ENCODE measurements at places on chromosomes 12 and 14.

DNA sequence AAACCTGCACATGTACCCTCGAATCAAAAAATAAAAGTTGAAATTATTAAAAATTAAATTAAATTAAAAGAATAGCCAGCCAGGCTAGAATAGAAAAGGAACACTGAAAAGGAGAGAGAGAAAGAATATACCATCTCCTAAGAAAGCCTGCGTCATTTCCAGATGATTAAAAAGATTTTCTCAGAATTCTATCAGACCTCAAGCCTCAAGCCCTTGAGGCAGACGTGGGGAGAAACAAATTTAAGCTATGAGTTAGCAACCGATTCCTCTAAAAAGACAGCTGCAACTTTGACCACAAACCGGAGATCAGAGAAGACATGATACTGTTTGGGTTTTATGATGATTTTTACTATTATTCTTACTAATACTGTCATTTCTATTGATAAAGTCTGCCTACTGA is 138.3 kb downstream of the KSR2 start:
- DNase-seq = no peak

- DNase-seq = peak; percentile 95
Observed at GRCh38 chr12:108302403-108303311, 36.5 kb downstream of the CMKLR1 start.

- no peak for DNase-seq
Observed at GRCh38 chr12:7444076-7444475, at the start of gene CD163L1. Gene CD163L1, minus strand, starts transcription at chr12:7444153. Its CDS starts 26 bp downstream, at chr12:7444127.

DNA sequence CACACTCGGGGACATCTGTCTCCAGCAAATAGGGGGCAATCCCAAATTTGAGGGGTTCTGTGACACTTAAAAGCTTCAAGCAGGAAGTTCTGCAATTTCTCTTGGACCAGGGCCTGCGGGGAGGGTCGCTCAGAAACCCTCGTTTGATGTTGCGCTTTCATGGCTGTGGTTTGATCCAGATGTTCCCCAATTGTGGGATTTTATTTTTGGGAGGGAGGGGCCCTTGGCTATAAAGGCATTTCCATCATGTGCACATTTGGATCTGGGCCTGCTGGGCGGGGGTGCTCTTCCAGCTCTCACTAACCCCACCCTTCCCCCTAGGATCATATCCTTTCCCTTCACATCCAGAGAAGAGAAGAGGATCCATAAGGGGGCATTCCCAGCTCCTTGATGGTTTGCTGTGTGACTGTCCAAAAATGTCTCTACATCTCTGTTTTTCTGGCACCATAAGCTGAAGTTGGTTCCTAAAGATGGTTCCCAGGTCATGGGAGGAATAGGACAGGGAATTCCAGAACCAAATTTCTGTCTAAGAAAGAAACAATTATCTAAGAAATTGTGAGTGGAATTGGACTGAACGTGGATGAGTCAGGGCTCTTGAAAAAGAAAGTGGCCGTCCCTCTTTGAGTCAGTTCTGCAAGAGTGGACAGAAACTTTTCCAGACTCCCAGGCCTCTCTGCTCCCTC is 47.2 kb downstream of the SMUG1 start:
- no peak for DNase-seq

DNA sequence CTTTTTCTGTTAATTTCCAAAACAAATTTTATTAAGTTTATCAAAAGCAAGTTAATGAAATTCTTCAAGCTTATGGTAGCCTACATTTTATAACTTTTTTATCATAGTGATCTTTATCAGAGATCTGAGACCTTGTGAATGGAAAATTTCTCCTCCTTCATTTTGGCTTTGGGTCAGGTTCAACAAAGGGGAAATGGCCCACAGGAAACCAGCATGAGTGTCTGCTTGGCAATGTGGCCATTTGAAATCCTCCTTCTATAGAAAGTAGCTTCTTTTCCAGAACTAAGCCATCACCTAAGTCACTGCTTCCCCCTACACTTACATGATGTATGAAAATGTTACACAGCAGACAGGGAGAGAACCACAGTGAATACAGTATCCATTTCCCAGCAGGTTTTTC is 1.6 kb downstream of the RHOJ start:
- peak; percentile 62 for DNase-seq

DNA sequence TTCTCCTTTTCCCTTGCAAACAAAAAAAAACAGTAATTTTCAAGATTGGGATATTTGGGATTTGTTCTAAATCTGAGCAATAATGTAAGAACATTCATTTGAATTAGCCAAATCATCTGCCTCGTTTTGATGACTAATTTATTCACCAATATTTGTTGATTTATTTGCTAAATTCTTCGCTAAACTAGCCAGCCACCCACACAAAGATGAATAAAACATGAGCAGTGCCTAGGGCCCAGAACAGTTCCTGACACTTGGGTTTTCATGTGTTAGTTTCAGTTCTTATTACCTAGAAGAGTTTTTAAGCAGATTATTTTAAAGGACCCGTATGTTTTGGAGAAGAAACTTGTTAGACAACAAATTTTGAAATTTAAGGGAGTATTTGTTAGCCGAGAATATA is 1.4 kb downstream of the ETNK1 start:
- peak; percentile 13 for DNase-seq

DNA sequence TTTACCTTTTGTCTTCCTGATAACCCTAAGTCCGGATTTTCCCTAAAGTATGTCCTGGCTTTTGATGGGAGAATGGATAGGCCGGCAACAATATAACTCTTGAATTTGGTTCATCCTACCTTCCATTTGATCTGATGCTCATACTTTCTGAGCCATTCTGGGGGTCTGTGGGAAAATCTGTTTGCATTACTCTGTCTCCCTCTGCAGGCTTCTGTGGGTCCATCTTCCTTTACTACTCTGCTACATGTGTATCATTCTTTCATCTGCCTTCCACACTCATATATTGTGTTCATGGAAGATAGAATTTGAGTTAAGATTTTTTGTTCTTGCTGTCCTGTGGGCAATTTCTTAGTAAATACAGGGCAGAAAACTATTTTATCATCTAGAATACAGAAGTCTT is 101.5 kb downstream of the NAV3 start:
- DNase-seq = no peak

- no peak for DNase-seq
Observed at GRCh38 chr14:52856139-52856538, 64.7 kb upstream of the GNPNAT1 start.

GRCh38 chr14:23487216-23487615 is 17.7 kb downstream of the NGDN start:
- DNase-seq = no peak

- DNase-seq = peak; percentile 80
Observed at GRCh38 chr12:5745251-5745888, 199.7 kb downstream of the ANO2 start.

DNA sequence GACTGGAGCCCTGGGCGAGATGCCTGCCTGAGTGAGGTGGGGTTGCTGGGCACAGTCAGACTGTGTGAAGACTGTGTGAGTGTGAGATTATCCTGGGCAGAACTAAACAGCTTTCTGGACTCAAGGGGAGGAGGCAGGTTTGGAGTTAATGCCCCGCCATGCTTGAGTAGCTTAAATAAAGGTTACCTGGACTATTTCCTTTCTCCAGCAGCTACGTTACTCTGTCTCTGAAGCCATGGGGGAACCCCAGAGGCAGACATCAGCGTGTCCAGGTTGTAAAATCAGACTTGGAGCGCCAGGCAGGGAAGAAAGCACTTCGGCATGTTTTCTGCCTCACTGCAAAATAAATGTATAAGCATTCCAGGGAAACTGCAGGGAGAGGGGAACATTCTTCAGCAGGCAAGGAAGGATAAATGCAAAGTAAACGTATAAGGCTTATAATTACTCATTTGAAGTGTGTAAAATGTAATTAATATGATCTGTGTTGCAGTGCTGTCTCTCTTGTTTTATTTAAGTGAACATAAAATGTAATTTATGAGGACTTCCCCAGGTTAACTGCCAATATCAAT is 129.7 kb downstream of the CHST11 start:
- peak; percentile 38 for DNase-seq

DNA sequence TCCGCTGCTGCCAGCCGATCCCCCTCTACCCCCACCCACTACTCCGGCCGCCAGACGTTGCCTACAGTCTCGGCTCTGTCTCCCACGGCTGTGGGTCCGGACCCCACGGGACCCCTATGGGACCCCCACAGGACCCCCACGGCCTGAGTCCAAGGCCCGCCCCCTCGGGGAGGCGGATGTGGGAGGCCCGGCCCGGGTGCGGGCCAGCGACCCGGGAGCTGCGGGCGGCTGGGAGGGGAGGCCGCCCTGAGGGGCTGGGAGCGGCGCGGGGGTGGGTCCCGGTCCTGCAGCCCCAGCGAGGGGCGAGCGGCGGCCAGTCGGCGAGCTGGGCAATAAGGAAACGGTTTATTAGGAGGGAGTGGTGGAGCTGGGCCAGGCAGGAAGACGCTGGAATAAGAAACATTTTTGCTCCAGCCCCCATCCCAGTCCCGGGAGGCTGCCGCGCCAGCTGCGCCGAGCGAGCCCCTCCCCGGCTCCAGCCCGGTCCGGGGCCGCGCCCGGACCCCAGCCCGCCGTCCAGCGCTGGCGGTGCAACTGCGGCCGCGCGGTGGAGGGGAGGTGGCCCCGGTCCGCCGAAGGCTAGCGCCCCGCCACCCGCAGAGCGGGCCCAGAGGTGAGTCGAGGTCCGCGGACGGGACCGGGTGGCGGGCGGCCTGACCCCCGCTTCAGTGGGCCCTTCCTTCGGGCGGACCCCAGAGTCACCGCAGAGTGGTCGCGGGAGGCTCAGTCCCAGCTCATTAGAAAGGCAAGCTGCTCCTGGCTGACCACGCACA is at the start of gene ACVRL1:
Gene ACVRL1 (plus strand): TSS at position 422 of the 773 bp plus-strand sequence. CDS start 4,971 bp downstream, outside the sequence.
- DNase-seq = peak; percentile 30

GRCh38 chr14:34538871-34539406 is 562 bp downstream of the EAPP start:
- no peak for DNase-seq

DNA sequence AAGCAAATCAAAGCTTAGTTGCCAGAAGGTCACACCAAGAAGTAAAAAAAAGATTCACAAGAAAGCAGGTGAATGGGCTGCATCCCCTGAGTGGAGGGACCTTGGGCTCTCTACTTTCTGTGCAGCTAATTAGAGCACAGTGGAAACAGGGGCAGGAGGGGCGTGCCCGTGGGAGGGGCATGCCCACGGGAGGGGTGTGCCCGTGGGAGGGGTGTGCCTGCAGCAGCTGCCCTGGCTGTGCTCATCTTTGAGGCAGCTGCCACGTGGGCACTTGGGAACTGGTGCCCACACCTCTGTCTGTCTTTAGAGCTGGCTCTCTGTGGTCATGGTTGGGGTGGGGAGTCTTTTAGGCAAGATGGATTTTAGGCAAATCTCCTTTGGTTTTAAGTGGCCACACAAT is 60.0 kb downstream of the EML1 start:
- DNase-seq = no peak

- no peak for DNase-seq
Observed at GRCh38 chr12:90260136-90260535, 551.5 kb upstream of the ATP2B1 start.

GRCh38 chr14:32657081-32657480 is 281.6 kb upstream of the NPAS3 start:
- peak; percentile 57 for DNase-seq

DNA sequence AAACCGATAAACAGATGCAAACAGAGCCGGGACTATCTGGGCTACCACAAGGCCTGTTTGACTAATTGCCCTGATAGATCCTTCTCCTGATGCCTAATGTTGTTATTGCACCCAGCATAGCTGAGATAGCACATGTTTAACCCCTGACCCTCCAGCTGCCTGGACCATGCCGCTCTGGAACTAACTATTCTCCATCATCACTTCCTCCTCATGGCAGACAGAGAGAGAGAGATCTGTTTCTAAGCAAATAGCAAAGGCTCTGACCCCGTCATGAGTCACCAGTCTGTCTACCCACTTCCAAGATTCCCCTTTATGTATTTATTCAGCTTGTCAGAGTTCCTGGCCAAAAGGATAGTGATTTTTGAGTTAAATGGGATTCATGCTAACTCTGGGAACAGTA is 58.2 kb upstream of the FLRT2 start:
- peak; percentile 82 for DNase-seq

- DNase-seq = no peak
Observed at GRCh38 chr12:88896958-88897357, 316.7 kb upstream of the KITLG start.

- peak; percentile 85 for DNase-seq
Observed at GRCh38 chr12:95623554-95624170, 72.4 kb upstream of the USP44 start.

DNA sequence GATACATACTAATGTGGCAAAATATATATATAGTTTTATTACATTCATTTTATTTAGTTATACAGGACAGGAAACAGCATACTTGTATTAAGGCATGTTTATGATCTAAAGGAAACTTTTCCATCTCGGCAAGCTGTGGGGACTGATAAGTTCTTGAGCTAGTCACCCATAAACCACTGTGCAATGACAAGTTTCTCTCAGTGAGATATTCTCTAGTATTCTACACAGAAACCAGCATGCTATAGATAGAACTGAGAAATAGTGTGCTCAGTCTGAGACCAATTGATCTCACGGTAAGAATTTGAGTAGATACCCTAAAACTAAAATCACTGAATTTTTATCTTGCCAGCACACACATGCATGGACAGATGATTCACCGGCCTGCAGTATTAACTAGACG is 717.6 kb upstream of the NOVA1 start:
- no peak for DNase-seq

GRCh38 chr12:82698708-82699564 is 12.2 kb downstream of the TMTC2 start:
- no peak for DNase-seq

DNA sequence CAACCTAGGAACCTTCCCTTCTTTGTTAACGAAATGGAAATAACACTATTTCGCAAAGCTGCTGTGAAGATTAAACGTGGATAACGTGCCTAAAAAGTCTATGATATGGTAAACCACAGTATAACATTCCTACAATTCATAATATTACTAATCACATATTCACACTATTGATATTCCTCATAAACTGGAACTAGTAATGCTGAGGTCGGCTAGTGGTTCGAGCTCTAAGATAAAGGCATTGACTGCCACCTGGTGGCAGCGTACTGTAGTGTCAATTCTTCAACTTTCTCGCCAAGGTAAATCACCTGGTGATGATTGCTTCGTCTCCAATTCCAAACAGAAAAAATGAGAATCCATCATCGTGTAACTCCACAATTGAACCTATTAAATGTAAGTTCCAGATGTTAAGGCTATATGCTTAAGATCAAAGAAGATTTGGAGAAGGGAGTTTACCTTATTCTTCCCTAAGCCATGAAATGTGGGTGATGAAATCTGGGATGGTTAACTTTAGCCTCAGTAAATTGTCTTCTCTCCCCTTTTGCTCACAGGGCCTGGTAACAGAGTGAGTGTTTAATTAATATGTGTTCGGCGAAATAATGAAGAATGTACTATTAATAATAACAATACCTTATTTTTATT is 197.5 kb upstream of the TMEM132C start:
- DNase-seq = peak; percentile 68

Data from Daoy (cell line).